ENCODE measurements at places on chromosomes 3 and 15.

- no peak for DNase-seq
Observed at GRCh38 chr3:156987946-156988345, 161.8 kb downstream of the LEKR1 start.

DNA sequence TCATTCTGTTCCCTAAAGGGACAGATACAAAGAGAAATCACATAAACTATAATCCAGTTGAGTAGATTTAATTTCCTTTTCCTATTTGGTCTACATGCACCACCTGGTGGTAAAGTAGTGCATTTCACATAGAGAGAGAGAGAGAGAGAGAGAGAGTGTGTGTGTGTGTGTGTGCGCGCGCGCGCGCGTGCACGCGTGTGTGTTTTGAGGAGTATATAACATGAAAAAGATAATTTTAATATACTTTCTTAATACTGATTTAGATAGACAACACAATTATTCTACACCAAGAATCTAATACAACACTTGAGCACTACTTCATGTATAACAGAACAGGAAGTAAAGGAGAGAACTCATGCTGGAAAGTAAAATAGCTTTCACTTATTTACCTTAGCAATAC, 1.1 kb upstream of the FGF7 start:
- no peak for DNase-seq

DNA sequence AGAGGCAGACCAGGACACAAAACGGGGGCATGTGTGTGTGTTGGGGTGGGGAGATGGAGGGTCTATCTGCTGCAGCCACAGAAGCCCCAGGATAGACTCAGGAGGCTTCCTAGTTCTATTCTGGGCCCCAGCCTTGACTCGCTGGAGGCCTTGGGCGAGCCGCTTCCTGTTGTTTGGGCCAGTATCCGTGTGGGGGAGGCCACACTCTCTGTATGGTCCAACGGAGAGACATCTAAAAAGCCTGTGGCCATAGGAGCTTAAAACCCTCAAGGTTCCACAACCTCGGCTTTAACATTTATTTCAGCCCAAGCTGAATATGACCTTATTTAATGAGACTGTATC, 32.8 kb downstream of the POC1A start:
- no peak for DNase-seq

DNA sequence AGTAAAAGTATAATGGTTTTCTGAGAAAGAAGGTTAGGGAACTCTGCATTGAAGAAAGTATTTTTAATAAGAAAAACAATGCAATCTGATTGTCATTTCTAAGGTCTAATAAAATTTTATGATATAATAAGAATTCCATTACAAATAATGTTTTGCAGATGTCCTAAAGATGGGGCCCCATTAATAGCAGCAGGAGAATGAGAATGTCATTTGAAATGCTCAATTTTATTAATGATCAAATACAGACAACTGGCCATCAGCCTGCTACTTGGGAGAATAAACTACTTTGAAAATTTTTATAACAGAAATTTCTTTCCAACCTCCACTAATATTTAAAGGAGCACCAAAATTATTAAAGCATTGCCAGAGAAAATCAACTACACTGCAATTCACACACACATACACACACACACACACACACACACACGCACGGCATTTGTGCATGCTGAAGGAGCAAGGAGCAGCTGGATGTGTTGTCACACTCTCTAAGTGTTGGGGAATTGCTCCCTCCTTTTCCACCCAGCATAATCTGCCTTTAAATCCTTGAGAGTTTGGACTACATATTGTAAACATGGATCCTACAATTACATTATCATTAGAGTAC, 109.5 kb downstream of the THRB start:
- DNase-seq: no peak

GRCh38 chr3:138916824-138917223, 30.1 kb downstream of the FOXL2 start:
- DNase-seq: no peak

DNA sequence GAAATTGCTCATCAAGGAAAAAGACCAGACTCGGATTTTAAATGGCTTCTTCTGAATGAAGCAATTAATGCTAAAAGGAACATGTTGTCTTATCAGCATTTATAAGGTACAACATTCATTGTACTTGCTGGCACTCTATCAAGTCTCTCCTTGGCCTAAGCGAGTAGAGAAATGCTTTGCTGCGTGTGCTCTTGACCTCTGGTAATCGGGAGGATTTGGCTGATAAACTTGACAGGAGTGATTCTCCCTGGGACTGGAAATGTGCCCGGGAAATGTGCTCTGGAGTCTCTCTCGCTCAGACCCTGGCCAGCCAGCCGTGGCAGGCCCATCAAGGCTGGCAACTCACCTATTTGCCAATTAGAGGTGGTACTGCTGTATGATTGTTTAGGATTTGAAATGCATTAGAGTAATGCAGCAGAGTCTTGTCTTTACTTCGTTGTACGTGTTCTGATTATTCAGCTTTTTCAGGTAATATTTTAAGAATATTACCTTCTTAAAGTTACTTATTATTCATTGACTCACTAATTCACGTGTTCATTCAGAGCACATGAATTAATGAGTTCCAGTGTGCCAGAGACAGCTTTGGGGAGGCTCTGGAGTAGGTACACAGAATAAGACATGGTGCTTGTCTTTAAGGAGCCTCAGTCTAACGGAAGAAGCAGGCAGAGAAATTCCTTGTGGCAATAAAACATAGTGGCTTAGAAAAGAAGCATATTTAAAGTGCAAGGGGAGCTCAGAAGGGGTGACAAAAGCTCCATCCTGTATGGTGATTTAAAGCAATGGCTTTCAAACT, 48.0 kb upstream of the TPRG1 start:
- DNase-seq: no peak

- no peak for DNase-seq
Observed at GRCh38 chr3:2266606-2267005, 167.9 kb downstream of the CNTN4 start.

DNA sequence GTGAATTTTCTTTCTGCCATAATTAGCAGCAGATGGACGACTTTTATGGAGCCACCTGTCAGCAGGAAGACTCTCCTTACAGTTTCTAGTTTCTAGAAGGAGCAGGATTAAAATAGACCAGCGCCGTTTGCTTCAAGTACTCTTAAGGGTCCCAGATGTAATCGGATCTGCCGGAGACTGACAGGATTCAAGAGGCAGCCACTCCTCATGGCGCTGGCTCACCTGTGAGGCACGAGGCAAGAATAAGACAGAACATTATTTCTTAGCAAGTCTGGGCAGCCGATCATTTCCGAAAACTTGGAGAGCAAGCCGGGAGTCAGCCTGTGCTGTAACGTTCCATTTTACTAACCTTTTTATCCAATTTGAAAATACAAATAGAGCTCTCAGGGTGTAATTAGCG, 410.4 kb upstream of the RORA start:
- DNase-seq: no peak

GRCh38 chr3:177596816-177597271, 399.6 kb upstream of the TBL1XR1 start:
- DNase-seq: no peak

GRCh38 chr15:66566963-66567531, 1.2 kb upstream of the LCTL start:
- peak; percentile 32 for DNase-seq

DNA sequence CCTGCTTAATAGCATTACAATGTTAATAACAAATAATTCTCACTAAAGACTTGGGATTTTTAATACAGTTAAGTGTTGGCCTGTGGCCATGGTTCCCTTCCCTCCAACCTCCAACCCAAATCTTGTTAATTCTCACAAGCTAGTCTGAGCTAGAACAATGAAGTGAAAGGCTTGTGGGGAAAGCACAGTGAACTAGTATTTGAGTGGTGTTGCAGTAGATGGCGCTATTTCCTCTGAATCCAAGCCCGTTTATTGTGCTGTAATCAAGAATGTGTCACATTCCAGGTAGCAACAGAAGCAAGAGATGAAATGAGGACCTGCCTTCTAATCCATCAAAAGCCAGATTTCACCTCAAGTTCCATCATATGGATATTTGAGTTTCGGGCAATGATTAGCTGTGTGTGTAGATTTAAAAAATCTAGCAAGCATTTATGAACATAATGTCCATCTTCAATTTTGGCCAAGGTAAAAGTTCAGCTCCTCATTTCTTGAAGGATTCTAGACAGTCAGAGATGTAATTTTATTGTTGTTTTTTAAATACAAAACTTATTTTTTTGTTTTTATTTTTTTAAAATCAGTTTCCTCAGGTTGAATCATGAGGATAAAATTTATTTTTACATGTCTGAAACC, 160.7 kb downstream of the SQOR start:
- no peak for DNase-seq

DNA sequence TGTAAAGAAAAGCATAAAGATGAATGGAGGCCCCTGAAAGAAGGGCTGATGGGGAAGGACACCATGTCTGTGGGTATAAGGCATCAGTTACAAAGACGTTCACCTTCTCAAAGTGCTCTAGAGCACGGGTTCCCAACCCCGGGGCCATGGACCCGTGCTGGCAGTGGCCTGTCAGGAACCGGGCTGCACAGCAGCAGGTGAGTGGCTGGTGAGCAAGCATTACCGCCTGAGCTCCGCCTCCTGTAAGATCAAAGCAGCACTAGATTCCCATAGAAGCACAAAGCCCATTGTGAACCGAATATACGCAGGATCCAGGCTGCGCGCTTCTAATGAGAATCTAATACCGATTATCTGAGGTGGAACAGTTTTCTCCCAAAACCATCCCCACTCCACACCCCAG, 25.7 kb downstream of the MYO1E start:
- DNase-seq: no peak

GRCh38 chr3:42751609-42752008, 21.4 kb downstream of the CCDC13 start:
- no peak for DNase-seq

GRCh38 chr15:89341316-89342005, 6.8 kb upstream of the POLG start:
- DNase-seq: no peak

DNA sequence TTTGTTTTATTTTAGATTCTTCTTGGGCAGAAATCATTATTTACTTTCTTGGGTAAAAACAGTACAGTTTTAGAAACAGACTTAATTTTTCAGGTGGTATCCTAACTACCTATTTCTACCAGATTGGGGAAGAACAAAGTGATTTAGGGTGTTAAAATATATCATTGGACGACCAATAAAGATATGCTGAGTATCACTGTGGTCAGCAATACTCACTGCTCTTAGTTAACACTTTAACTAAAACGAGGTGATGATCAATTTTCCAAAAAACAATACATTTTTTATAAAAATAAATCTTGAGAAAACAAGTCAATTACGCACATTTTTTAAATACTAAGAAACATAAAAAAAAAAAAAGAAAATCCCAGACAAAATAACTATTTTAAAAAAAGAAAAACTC, 3.6 kb downstream of the COPS2 start:
- no peak for DNase-seq

DNA sequence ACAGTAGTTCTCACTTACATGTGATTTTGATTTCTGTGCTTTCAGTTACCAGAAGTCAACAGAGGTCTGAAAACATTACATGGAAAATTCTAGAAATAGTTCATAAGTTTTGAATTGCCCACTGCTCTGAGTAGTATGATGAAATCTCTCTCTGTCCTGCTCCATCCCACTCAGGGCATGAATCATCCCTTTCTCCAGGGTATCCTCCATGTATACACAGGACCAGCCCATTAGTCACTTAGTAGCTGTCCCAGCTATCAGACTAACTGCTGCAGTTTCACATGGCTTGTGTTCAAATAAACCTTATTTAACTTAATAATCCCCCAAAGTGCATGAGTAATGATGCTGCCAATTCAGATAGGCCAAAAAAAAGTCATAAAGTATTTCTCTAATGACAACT, 38.6 kb downstream of the EPHA3 start:
- no peak for DNase-seq

GRCh38 chr3:127751163-127751621, 71.1 kb downstream of the MGLL start:
- DNase-seq: no peak

Data from activated T-helper 2 cell treated with anti-CD3 and anti-CD28 coated beads, Interferon-gamma antibody, Interleukin-2, Interleukin-4, amounts not matched to agents 10 μg/mL and 5 μg/mL and 100 μg/mL, durations not matched to agents 14 hours and 24 hours and 36 hours (primary cell).